ENCODE measurements at places on chromosomes 6 and 20. TPM values are rescaled to one million over a fixed set of nuclear protein-coding genes. Genes with fewer than 3 reads are reported as not detected.

RRAGD gene
- total RNA-seq, result 3.1 TPM

MEI4 gene
- not detected for total RNA-seq

KIFC1 gene
- total RNA-seq, result 43.1 TPM

SNAI1 gene
- total RNA-seq, result 11.6 TPM

TCF21 gene
- not detected for total RNA-seq

RSPH4A gene
- total RNA-seq, result 0.11 TPM

CLPSL2 gene
- total RNA-seq, result not detected

QRSL1 gene
- total RNA-seq, result 7.7 TPM

MAP3K5 gene
- total RNA-seq, result 3.5 TPM

CAP2 gene
- total RNA-seq, result 11.7 TPM

CAGE1 gene
- total RNA-seq, result not detected

RAET1L gene
- total RNA-seq, result 0.25 TPM

CCM2L gene
- 0.42 TPM for total RNA-seq

Measured in A549 treated with CpdA at 1 μM for 4 hours (cell line).